ENCODE measurements at places on chromosomes 4 and X.

DNA sequence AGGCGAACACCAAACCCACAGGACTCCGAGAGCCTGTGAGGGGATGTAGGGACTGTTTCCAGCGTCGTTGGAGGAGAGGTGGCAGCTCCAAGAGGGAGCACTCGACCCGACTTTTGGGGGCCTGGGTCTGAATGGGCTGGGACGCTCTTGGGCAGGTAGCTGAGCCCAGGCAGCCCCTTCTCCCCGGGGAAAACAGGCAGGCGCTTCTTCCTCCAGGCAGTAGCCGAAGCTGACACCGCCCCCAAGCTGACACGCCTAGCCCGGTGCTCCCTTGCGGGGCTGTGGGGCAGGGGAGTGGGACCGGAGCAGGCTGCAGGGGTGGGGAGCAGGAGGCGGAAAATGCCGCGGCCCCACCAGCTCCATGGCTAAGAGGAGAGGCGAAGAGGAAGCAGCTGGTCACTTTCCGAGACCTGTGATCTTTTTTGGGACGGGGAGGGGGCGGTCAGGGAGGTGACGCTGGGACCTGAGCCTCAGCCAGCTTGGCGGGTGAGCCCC lies 4.2 kb downstream of the NKX1-1 start:
- DNase-seq = no peak

DNA sequence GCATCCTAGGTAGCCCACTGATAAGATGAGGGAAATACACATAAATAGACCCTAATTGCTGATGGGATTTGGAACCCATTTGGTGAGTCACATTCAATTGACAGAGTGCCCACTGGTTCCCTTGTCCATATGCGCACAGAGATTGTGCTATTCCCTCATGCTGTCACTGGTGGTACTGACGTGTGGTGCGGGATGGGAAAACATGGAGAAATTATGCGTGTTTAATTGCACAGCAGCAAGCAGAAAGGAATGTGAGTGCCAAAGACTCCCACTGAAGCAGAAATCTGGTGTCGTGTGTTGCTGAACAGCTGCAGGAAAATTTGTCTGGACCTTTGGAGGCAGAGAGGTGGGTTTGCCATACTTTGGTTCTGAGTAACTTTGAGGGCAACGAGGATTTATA lies 92.2 kb downstream of the NHSL2 start:
- no peak for DNase-seq

DNA sequence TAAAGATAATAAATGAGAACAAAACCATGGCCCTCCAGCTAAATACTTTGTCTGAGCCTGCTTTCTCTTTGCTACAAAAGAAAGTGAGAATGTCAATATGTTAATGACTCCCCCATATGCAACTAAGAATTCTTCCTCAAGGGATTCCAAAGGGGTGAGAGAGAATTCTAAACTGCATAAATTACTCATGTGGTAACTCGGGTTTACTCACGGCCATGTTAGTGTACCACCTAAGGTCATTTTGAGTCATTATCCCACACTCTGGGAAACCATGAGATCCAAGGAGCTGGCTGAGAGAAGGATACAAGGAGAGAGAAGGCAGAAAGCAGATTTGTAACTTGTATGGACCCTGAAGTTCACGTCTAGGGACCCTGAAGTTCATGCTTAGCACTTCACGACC lies 190.3 kb downstream of the DHX15 start:
- no peak for DNase-seq

DNA sequence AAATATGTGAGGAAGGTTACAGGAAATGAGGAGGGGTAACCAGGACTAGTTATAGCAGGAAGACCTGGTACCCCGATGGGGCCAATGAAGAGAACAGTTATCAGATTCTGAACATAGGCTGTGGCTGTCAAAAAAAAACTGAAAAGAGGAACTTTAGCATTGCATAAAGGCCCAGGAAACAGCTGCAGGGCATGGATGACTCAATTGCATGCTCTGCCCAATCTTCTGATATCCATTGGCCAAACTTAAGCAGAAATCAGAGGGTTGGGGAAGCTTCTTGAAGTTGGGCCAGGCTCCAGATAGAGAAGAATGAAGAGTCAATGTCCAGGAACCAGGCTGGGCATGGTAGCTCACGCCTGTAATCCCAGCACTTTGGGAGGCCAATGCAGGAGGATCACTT lies 1222.4 kb upstream of the PRKX start:
- no peak for DNase-seq

DNA sequence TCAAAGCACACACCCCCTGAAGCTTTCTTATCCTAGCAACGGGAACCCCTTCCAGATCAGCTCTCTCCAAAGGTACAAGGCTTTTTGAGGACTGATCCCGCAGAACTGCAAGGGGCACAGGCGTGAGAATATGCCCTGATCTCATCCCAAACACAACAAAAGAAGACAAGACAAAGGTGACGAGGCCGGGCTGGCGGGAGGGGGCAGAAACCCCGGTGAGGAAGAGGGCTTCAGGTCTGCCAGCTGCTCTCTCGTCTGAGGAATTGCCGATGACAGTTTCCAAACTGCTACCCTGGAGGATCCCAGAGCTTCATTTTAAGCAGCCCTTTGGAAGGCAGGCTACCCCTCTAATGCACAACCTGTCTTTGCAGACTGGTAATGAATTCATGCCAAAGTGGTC lies 3.4 kb downstream of the HCFC1 start:
- no peak for DNase-seq

- DNase-seq = no peak
These were observed 64.3 kb upstream of the FTHL17 start for GRCh38 chrX:31136144-31136611.

DNA sequence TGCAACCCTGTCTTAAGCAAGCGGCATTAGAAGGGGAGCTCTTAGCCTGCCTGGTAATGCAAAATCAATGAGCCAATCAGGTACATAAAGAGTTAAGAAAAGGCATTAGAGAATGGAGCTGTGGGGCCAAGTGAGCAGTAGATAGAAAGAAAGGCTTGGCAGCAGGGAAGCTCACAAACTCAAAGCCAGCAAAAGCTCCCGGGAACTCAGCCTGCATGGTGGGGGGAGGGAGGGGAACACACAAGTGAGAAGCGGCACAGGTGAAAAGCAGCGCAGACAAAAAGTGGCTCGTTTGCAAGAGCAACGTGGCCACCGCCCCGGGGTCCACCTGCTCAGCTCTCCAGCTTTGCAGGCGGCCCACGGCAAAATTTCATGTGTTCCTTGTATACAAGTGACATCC lies 818.5 kb downstream of the FAM133A start:
- DNase-seq = no peak
